ENCODE measurements at places on chromosomes 7 and 10. TPM values are rescaled to one million over a fixed set of nuclear protein-coding genes. Genes with fewer than 3 reads are reported as not detected.

SEPHS1 gene
- 48.3 TPM for polyA plus RNA-seq

HYAL4 gene
- 2.4 TPM for polyA plus RNA-seq

DNA sequence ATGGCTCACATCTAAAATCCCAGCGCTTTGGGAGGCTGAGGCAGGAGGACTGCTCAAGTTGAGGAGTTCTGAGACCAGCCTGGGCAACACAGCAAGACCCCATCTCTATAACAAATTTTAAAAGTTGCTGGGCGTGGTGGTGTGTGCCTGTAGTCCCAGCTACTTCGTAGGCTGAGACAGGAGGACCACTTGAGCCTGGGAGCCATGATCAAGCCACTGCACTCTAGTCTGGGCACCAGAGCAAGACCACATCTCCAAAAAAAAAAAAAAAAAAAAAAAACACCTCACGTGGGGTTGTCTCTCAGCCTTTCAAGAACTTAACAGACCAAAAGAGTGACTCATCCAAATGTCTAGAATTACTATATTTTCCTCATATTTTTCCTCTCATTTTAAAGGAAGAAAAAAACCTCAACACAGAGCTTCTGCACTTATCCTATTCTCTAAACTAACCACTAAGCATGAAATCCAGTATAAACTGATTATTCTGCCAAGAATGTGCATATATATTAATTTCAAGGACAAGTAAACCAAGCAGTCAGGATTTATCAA, 46.3 kb downstream of the CUL2 start:
- DNase-seq, result no peak

GRCh38 chr7:13262929-13263530, 575.6 kb downstream of the ARL4A start:
- DNase-seq, result no peak

- DNase-seq, result no peak
Measured at GRCh38 chr7:139673230-139673629, 104.6 kb downstream of the HIPK2 start.

GRCh38 chr10:68153473-68154210, 44.4 kb downstream of the MYPN start:
- DNase-seq, result peak; percentile 61

DNA sequence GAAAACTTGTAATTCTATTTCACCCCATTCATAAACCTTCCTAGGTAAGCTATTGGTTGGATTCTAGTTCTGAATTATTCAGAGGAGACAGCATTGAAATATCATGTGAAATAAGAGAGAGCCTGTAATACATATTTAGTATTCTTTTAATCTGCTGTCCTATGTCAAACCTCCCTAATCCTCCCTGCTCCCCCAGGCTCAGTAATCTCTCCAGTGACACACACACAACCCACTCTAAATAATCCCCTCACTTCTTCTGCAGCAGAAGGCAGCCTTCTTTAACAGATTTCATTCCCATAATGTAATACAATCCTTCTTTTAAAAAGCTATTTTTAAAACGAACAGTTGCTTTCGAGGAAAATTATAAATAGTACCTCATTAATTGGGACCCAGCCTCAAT, 639.7 kb upstream of the AUTS2 start:
- DNase-seq, result no peak

- no peak for DNase-seq
Measured at GRCh38 chr10:523925-524324, 165.5 kb downstream of the DIP2C start.

DNA sequence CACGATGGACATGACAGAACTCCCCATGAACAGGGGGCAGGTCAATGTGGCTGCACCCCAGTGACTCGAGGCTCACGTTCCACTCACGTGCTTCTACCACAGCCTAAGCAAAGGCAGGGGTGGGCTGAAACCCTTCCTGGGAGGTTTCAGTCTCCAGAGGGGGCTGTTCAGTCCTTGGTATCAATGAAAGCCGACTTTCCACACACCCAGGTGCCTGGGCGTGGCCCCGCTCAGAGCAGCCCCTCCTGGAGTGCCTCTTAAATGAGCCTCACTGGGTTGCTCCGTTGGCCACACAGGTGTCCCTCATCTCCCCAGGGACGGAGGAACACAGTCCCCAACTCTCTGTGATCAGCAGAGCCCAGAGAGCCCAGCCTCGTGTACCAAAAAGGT, 90.5 kb upstream of the PDGFA start:
- DNase-seq, result no peak
